Mammary epithelial cell (primary cell): ENCODE measurements at places on chromosomes 3 and 15.
A peak's percentile ranks its signal among the peaks of the same experiment; 100 is the strongest.

DNA sequence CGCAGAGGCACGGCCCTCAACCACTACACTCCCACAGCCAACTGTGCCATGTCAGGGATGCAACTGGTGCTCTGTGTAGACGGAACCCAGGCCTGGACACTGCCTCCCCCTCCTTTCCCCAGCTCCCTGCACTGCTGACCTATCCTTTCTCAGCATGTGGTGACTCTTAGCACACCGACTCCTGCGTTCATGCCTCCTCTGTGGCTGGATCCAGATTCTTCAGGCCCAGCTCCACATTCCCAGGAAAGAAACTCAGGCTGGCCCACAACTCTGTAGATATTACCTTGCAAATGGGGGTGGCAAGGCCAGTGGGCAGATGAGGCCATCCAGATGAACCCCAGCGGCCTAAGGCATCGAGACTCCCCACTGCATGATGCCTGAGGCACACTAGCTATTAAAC is 272.7 kb downstream of the OCA2 start:
- no peak for DNase-seq

GRCh38 chr3:71681224-71681668 is 44.0 kb downstream of the EIF4E3 start:
- peak; percentile 75 for DNase-seq

GRCh38 chr3:188431553-188431952 is 277.6 kb downstream of the LPP start:
- DNase-seq = peak; percentile 87

GRCh38 chr3:42127226-42127625 is 36.1 kb downstream of the TRAK1 start:
- no peak for DNase-seq

DNA sequence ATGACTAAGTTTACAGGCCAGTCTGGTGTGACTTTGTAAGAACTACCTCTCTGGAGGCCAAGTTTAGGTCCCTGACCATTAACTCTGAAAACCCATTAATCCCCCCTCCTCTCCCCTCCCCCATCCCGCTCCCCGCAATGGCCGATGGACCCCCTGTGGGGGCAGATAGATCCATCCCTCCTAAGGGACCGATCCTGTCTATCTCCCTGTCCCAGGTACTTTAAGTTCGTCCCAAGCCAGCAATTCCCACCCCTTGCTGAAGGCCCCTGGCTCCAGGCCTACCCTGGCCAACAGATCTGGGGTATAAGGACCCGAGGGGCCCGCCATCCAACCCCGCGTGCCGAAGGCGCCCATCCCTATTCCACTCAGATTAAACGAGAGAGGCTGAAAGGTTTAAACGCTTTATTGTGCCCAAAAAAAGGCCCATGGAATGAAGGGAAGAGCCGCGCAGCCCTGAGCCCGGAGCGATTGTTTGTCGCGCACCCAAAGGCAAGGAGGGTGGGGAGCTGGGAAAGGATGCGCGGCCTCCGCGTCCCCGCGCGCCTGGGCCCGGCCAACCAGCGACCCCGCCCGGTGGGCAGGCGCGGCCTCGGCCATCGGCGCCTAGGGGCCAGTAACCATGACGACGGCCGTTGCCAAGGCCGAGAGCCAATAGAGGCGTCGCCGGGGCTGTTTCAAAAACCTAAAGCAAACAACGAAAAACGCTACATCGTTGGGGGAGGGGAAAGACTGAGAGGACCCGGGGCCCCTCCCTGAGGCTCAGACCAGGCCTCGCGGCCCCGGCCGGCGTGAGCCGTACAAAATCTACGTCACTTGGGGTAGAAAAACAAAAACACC is 35.9 kb downstream of the HMCES start:
- DNase-seq = peak; percentile 76

GRCh38 chr3:127777921-127778656 is 44.2 kb downstream of the MGLL start:
- no peak for DNase-seq

GRCh38 chr15:83446904-83447709 is at the start of gene SH3GL3:
TSS of gene SH3GL3 (plus strand) at chr15:83447341. CDS start at chr15:83447534, 193 bp downstream.
- DNase-seq = peak; percentile 79

- DNase-seq = no peak
Measured at GRCh38 chr3:123919353-123919752, 35.2 kb upstream of the MYLK start.

GRCh38 chr15:52529341-52529924 is 753 bp upstream of the MYO5A start:
- DNase-seq = no peak

- no peak for DNase-seq
Measured at GRCh38 chr3:154316974-154317767, 7.1 kb downstream of the DHX36 start.
